ENCODE measurements at places on chromosomes 2 and 18.
A peak's percentile ranks its signal among the peaks of the same experiment; 100 is the strongest.

GRCh38 chr18:13435586-13436333, 217.2 kb downstream of the LDLRAD4 start:
- peak; percentile 87 for DNase-seq

- DNase-seq, result no peak
Measured at GRCh38 chr2:2733818-2734217, 402.7 kb upstream of the MYT1L start.

GRCh38 chr2:225495706-225496105, 96.2 kb downstream of the NYAP2 start:
- no peak for DNase-seq

- no peak for DNase-seq
Measured at GRCh38 chr2:67596871-67597270, 199.7 kb downstream of the ETAA1 start.

DNA sequence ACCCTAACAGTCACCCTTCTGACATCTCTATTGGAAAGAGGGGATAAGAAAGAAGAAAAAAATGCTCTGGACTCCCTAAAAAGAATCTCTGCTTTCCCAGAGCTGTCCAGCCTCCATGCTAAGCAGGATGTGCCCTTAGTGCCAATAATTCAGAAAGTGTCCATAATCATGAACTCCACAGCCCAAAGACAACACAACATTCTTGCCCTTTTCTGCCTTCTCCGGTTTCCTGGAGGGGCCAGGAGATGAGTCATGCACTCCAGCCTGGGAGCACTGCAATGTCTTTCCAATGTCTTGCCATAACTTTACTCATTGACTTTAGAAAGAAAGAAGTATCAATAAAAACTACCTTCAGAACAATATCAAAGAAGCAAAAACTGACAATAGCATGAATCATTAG, 44.0 kb downstream of the KLF7 start:
- DNase-seq, result peak; percentile 78

GRCh38 chr2:207244971-207245925, 79.5 kb upstream of the KLF7 start:
- no peak for DNase-seq

GRCh38 chr2:23235736-23236135, 149.2 kb upstream of the KLHL29 start:
- no peak for DNase-seq

- DNase-seq, result peak; percentile 35
Measured at GRCh38 chr2:189016311-189016861, 42.2 kb downstream of the COL3A1 start.

- DNase-seq, result peak; percentile 31
Measured at GRCh38 chr2:218218268-218219185, 1.5 kb downstream of the ARPC2 start.

GRCh38 chr2:166784296-166784946, 103.9 kb upstream of the XIRP2 start:
- no peak for DNase-seq

DNA sequence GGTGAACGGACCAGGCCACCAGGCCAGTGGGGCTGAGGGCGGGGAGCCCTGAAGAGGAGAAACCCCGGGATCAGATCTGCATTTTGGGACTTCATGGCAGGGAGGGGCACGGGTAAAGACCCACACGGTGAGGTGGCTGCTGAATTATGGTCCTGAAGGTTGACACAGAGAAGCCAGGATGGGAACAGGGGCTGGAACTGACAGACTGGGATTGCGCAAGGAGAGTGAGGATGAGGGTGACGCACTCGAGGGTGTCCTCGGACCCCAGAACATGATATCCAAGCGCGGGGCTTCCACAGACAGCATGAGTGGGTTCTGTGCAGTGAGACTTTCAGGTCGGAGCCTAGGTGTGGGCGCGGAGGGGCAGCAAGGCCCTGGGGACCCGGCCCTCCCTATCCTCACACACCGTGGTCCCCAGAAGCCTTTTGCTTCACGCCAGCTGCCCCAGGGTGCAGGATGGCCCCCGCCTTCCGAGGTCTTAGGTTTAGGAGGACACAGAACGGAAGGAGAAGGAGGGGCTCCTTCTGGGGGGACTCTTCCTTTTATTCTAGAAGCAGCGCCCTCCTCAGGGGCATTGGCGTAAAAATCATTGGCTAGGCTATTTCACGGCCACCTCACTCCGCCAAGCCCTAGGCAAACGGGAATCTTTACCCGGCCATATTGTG, 416.8 kb upstream of the HS6ST1 start:
- no peak for DNase-seq
